ENCODE measurements at places on chromosomes 5 and 9. TPM values are rescaled to one million over a fixed set of nuclear protein-coding genes. Genes with fewer than 3 reads are reported as not detected.

The SAPCD2 gene
- 2.4 TPM for total RNA-seq

The ZDHHC11B gene
- not detected for total RNA-seq

The LCN15 gene
- total RNA-seq: not detected

The RNF183 gene
- not detected for total RNA-seq

The FOXD4L4 gene
- total RNA-seq: 0.43 TPM

The PRSS3 gene
- 0.79 TPM for total RNA-seq

The PCDHB7 gene
- total RNA-seq: 0.79 TPM

The TMCO6 gene
- total RNA-seq: 9.0 TPM

The KCTD16 gene
- total RNA-seq: 0.65 TPM

The LCN12 gene
- total RNA-seq: not detected

The WHRN gene
- total RNA-seq: 5.6 TPM

The PCDHGA5 gene
- 1.6 TPM for total RNA-seq

The NANS gene
- 103 TPM for total RNA-seq

All from placental epithelial cell (primary cell).